ENCODE measurements at places on chromosomes 4 and X.

- DNase-seq = no peak
Observed at GRCh38 chrX:30590368-30590767, 12.8 kb upstream of the TASL start.

DNA sequence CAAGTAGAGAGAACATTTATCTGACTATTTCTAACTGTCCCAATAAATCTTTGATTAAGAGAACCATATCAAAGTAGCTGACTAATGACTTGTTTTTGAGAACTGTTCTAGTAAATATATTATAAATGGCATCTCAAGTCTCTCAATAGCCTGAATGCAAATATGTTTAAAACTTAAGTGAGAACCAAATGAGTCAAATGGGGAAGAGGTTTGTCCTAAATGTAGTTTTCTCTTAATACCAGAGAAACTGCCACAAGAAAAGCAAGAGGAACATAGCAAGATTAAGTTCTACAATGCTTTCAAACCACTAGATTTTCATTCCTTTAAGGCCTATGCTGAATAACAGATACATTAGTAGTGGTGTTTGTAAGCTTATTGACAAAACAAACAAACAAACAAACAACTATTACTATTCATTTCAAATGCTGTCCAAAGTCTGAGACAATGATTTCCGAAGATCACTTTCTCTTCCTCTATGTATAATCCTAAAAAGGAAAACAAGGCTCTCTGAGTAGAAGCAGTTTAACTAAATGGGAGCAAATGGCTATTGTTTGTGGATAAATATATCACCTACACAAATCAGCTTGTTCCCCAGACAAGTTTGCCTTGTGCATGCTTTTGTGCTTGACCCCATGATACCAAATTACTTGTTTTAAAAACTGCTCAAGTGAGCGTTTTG lies 408.4 kb upstream of the EMCN start:
- no peak for DNase-seq

GRCh38 chr4:2820216-2820982 lies 23.2 kb upstream of the ADD1 start:
- DNase-seq = no peak

- DNase-seq = no peak
Observed at GRCh38 chr4:101019313-101019712, 328.0 kb downstream of the PPP3CA start.

- no peak for DNase-seq
Observed at GRCh38 chr4:14575289-14575688, 427.0 kb upstream of the CPEB2 start.

DNA sequence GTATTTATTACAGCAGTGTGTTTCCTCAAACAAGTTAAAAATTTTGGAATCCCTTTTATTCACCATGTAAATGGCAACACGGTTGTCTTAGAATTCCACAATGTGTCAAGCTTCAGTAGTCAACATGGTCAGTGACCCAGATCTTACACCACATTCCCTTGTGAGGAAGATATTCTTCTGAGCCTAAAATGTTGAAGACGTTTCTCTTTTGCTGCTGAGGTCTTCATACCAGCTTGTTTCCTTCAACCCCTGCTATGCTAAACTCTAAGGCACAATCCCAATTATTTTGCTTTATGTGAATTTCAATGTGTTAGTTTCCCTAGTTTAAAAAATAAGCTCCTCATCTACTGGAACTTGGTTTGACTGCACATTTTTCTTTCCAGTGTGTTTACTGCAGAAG lies 17.6 kb upstream of the LDB2 start:
- no peak for DNase-seq

- DNase-seq = no peak
Observed at GRCh38 chr4:61877893-61878292, 677.8 kb downstream of the ADGRL3 start.

- no peak for DNase-seq
Observed at GRCh38 chrX:107768051-107768450, 7.5 kb downstream of the TSC22D3 start.

GRCh38 chr4:94463771-94464170 lies 12.0 kb downstream of the PDLIM5 start:
- no peak for DNase-seq

DNA sequence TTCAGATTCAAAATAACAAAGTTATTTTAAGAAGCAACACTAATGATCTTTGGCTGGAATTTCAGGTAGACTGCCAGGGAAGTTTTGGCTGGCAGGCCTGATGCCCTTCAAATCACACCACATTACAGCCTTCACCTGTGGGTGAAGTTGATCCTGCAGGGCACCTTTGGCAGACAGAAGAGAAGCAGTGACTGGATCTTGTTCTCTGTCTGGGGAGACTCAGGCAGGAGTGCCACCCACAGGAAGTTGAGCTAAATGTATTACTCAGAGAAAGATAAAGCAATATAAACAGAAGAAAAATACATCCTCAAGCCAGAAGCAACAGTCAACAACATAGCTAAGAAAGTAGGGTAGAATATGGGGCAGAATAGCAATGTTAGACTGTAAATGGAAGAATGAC lies 12.8 kb upstream of the CFAP299 start:
- DNase-seq = no peak

DNA sequence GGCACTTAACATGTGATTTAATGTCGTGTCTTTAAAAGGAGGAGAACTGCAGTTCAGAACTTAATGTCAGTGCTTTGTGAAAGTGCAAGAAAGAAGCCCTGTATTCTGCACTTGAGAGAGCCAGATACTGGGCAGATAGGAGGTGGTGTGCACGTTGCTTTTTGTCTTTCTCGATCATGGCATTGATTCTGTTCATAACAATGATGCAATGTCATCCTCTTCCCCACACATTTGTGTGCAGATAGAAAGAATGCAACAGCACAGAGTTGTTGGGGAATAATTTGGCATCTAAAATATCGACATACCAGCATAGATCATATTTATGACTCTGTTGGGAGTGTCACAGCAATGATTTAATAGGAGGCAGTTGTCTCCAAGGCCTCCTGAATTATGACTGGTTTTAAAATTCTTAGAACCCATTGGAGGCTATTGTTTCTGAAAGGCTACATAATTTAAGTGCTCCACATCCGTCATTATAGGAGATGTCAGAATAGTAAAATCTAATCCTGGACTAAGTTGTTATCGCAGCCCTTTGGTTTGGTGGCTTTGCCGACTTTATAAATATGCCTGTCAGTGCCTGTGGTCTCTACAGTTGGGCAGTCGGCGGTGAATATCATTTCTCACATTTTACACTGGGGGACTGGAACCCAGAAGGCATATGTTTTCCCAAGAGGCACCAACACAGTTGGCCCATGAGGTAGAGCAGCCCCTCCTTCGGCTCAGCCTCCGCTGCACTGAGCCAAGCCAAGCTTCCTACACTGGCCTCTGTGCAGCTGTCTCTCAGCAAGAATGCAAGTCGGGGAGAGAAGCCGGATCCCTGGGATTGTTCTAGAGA lies 124.9 kb downstream of the PTTG2 start:
- no peak for DNase-seq

- DNase-seq = no peak
Observed at GRCh38 chrX:66039944-66040343, at the start of gene VSIG4. Gene VSIG4, minus strand, starts transcription at chrX:66040080. Its CDS starts 82 bp downstream, at chrX:66039998.

- no peak for DNase-seq
Observed at GRCh38 chrX:145213504-145213903, 33.8 kb upstream of the SPANXN1 start.

- no peak for DNase-seq
Observed at GRCh38 chr4:147840838-147841738, 109.2 kb downstream of the ARHGAP10 start.

DNA sequence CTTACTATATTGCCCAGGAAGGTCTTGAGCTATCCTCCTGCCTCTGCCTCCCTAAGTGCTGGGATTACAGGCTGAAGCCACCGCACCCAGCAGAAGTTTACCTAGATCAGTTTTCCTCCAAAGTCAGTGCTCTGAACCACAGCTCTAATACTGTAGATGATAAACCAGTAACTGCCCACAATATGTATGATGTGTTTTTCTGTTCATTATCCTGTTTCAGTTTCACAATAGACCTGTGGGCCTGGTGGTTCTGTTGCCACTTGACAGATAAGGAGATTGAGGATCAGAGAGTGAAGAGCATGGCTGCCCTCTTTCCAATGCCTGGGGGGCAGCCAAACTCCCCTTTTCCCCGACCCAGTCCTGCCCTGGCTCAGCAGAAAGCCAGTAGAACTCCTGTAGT lies 87.0 kb downstream of the EFNB1 start:
- no peak for DNase-seq

- no peak for DNase-seq
Observed at GRCh38 chrX:24260842-24261550, 52.9 kb downstream of the SUPT20HL2 start.

DNA sequence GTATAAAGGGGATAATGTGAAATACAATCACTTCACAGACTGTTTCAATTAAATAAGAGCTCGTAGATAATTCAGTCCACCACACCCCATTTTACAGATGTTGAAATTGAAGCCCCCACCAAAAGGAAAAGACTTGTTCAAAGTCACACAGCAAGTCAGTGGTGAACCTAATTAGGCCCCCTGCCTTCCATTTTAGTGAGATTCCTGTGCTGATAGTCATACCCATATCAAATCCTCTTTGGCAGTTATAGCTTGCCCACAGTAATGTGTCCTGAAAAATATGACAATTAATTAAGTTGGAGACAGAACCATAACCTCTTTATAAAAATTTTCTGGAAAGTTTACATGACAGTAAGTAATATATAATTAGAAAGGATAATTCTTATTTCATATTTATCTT lies 58.0 kb downstream of the AR start:
- no peak for DNase-seq

DNA sequence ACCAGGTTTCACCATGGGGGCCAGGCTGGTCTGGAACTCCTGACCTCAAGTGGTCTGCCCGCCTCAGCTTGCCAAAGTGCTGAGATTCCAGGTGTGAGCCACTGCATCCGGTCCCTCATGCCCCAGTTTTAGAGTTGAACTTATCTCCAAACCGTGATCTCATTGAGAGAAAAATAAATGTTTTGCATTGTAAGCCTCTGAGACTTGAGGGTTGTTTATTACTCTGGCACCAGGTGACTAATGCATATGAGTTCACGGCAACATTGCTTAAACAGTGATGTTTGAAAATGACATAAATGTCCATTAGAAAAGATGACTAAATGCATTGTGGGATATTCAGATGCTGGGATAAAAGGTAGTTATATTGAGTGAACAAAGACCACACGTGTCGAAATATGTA lies 22.9 kb upstream of the FAT1 start:
- DNase-seq = no peak

Data from effector memory CD4-positive, alpha-beta T cell (primary cell).